ENCODE measurements at places on chromosomes 5 and 9.

GRCh38 chr9:13616491-13617035 lies 337.1 kb upstream of the MPDZ start:
- DNase-seq: no peak

DNA sequence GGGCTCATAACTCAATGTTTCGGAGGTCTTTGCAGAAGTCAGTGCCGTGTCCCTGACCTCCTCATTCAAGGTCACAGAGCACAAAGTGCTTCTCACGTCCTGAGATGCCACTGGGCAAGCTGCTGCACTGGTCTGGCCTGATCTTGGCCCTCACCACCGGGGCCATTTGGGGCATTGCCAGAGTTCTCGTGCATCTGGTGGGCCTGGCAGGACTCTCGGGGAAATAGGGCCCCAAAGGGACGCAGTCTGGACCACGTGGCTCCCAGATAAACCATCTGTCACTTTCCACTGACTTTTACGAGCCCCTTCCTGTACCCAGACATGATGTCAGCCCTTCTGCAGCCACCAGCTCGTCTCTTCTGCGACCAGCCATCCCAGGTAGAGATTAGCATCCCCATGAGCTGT lies 54.8 kb downstream of the HRH2 start:
- DNase-seq: no peak

DNA sequence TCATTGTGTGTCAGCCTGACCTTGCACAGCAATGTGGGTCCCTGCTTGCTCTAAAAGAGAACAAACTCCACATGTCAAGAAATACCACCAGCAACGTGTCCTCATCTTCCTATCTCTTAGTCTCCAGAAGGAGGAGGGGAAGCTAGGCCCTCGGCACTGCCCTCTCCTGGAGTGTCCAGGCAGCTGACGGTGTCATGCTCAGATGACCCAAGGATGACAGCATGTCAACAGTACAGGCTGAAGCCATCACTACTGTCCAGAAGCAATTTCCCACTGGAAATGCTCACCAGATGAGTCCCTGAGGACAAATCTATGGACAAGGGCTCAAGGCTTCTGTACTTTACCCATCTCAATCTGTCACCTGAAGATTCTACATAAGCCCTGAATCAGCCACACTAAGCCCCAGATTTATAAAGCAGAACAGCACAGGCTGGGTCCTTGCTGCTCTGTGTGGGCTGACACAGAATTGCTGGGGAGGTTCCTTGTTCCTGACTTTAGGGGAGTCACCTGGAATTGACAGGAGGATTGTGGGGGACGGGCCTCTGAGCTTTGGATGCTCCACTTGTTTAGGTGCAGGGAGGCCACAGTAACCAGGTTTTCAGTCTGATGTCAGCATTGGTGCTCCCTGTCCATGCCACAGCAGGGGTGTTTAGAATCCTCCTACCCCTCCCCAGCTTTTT lies 210.2 kb downstream of the DAB2IP start:
- DNase-seq: peak; percentile 33

DNA sequence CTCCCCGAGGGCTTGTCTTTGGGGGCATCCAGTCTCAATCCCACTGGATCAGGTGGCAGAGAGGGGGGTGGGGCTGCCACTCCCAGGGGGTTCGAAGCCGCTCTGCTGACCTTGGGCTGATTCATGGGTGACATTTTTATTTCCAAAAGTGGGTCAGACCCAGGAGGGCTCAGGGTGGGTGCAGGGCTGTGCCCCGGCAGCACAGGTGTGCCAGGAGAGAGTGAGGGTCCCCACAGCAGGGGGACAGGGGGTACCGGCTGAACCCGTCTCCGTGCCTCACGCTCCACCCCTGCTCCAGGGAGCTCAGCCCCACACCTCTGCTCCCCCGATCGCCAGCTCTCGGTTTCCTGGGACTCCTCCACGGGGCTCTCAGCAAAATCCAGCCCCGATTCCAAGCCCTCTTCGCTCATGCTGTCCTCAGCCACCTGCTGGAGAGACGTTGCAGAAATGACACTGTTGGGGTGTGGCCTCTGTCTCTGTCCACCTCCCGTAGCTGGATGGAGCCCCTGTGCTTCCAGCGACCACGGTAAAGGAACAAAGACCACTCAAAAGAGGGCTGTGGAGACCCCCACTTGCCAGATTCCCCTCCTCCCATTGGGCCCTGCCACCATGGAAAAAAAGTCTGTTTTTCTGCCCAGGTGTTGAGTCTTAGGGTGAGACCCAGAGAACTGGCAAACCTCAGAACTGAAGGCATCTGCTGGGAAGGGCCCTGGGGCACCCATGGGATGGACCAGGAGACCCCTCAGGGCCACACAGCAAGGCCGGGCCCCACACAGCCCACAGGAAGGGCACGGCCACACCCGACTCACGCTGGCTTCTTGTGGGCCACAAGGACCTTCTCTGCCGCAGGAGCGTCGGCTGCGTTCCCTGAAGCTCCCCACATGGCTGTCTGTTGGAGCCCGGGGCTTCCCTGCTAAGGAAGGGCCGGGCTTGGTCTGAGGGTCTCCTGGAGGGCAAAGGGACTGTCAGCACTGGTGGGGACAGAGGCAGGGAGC lies 10.6 kb upstream of the QSOX2 start:
- DNase-seq: peak; percentile 46

- no peak for DNase-seq
Measured at GRCh38 chr5:1228120-1228519, 2.9 kb downstream of the SLC6A18 start.

DNA sequence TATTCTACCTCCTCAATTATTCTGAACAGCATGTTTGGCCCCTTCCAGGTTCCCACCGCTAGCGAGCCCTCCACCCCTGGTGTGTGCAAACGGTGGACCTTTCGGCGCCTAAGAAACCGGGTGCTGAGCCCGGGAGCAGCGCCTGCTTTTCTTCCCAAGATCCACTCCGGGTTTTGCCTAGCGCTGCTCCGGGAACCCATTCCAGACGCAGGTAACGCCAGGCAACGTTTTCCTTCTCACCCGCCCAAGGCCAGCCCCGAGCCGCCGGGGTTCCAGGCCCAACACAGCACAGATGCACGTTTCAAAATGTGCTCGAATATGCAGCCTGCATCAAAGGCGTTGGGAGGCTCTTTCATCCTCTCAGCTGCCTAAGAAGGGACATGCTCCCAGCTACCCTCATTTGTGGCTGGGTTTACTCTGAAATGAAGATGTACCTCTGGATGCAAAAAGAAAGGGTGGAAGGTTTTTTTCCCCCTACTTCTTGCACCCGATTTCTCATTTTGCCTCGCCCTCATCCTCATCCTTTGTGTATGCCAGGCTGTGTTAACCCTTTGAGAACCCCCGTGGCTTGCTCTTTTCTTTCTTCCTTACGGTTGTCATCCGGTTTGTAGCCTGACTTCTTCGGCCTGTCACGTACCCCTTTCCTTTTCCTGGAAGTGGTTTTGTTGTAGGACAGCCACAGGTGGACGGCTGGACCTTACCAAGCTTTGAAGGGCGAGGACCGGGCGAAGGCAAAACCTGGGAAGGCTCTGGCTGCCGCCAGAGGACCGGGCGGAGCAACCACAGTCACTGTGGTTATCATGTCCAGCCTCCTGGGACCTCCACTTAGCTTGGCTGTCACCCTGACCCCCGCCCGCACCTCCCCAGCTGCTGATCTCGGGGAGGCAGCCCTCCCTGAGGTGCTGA lies 226.9 kb downstream of the SMARCA2 start:
- DNase-seq: peak; percentile 71

GRCh38 chr9:4504250-4504649 lies 14.0 kb downstream of the SLC1A1 start:
- DNase-seq: no peak
